ENCODE measurements at places on chromosomes 5 and 9.

GRCh38 chr5:36728697-36729543 is 122.5 kb downstream of the SLC1A3 start:
- peak; percentile 86 for DNase-seq

DNA sequence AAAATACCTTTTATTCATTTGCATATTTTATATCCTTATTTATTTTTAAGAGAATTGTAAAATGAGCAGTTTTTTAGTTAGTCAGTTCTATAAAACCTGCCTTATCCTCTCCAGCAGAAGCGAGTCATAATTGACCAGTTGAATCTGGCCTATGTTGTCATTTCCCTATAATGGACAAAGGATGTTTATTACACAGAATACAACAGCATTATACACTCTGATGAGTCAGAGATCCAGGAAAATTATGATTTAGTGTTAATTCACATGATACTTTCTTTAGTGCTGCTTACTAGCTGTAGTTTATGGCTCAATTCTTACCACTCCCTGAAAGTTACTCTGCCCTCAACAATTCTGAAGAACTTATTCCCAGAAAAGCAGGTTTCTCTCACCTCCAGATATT is 26.8 kb upstream of the LURAP1L start:
- no peak for DNase-seq

GRCh38 chr9:15079989-15080388 is 169.8 kb upstream of the FREM1 start:
- DNase-seq, result no peak

- DNase-seq, result peak; percentile 87
Measured at GRCh38 chr5:147160902-147161700, 73.7 kb upstream of the STK32A start.

- no peak for DNase-seq
Measured at GRCh38 chr5:160679567-160680309, 172.3 kb downstream of the ATP10B start.

DNA sequence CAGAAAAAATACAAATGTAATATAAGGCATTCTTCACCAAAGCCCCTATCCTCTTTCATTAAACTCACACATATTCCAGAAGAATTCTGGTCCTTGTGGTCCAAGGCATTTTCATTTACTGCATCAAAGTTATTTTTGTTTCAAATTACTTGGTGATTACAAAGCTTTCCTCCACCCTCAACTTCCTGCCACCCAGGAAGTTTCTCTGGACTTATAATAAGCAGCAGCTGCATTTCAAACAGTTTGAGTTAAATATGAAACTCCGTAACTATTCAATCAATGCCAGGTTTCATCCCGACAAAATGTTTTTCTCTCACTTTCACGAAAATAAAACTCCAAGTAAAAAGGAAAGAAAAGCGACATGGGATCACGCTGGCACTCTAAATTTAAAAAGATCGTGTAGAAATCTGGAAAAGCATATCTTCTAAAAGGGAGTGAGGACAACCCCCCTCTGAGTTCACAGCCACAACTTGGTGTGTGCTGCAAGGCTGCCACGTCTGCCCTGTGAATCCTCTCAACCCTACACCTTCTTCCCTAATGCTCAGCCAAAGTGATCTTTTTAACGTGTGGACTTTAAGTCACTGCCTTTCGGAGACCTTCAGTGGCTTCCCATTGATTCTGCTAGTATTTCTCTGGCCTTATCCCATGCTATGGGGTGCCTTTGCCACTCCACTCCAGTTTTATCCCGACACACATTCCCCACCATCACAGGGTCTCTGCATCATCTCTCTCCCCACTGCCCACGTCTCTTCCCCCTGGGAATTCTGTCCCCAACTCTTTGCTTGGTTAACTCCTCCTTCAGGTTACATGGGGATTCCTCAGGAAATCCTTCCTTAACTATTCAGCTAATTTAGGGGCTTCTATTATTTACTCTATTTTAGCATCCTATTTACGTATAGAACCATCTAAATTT is 91.1 kb upstream of the CER1 start:
- DNase-seq, result no peak

GRCh38 chr9:34980181-34980761 is 9.3 kb upstream of the DNAJB5 start:
- no peak for DNase-seq

DNA sequence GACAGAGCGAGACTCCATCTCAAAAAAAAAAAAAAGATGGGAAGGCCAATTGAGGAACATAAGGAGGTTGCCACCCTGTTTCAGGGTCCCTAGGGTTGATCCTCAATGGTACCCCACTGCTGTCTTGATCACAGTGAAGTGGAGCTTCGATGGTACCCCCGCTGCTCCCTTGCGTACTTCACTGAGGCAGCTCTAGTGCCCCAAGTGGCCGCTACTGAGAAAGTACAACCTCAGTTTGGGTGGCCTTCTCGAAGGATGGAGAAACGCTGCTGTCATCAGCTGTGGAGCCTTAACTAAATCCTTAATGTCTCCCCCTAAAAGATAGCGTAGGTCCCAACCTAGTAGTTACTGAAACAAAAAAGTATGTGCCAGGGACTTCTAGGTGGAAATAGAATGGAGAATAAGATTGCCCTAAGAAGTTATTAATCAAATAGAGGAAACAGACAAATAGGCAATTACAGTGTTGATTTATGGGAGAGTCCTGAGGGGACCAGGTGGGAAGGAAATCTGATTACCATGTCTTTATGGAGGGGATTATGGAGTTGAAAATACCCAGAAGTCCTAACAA is 6.3 kb downstream of the TESK1 start:
- DNase-seq, result peak; percentile 49

DNA sequence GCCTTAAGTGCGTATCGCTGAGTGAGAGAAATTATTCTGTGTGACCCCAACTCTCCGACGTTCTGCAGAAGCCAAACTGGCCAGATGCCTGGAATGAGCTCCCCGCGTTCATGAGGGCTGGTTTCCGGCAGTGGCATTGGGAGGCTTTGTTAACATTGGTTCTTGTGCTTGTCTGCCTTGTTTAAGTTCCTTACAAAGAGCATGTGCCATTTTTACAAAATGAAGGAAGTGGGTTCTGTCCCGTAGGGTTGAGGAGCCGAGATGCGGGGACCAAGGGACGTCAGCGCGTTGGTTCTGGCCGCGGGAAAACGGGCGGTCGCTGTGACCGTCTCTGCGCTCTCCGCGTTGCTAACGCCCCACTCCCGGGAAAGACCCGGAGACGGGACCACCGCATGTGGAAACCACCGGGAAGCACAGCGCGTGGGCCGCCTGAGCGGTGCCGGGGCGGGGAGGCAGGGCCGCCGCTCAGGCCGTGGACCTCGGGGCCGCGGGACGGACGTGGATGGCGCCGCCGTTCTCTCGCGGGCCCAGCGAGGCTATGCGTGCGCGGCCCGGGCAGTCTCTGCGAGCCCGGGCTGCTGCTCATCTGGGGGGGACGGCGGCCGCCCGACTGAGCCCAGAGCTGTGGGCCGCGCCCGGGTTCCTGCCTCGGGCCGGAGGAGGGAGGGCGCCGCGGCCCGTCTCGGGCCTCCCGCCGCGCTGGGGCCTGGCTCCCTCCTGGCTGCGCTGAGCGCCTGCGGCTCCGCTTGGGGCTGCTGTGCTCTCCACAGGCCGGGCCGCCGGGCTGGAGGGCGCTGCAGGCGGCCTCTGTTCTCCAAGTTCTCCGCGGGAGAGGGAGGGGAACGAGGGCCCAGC is 13.4 kb downstream of the RABL6 start:
- peak; percentile 39 for DNase-seq

- peak; percentile 70 for DNase-seq
Measured at GRCh38 chr9:25939126-25939525, 260.9 kb upstream of the TUSC1 start.

DNA sequence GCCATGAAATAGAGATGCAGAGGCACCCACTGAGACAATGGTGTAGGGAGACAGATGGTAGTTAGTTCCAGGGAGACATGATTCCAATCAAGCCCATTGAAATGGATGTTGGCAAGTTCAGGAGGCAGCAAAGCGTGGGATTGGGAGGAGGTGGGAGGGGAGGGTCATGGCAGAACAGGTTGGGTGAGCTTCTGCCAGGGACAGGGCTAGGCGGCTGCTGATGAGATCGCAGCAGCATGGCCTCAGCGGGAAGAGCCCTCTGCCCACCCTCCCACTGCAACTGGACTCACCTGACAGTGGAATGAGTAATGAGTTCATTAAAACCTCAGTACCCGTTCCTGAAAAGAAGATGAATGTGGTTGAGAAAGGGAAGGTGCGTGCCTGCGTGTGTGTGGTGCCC is 418.2 kb downstream of the CDK5RAP2 start:
- no peak for DNase-seq

DNA sequence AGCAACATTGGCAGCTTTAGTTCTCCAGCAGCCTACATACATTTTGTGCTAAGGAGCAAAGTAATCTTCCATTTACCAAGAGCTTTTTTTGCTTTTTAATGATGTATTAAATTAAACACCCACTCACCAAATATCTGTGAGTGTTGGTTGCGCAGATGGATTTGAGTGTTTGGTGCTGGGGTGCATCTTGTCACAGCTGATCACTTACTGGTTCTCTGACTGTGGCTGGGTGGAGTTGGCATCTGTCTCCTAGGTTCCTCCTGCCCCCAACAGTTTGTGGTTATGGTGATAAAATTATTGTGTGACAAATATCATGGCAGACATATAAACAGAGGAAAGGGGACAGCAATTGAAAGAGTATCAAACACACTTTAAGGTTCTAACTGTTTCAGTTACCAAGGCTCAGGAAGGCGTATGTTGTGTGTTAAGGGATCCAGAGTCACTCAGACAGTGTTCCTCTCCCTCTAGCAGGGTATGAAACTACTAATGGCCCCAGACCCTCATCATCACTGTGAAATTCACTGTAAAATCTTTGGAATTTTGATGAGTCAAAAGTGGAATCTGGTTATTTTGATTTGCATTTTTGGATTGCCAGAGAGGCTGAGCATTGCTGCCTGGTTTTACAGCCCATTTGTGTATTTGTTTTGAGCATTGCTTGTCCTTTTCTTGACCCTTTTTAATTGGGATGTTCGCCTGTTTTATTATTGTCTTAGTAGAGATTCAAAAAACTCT is 81.7 kb downstream of the PDE8B start:
- DNase-seq, result no peak

GRCh38 chr9:22067196-22067595 is 58.1 kb upstream of the CDKN2B start:
- DNase-seq, result no peak

GRCh38 chr5:171574376-171574775 is 154.9 kb downstream of the FGF18 start:
- peak; percentile 97 for DNase-seq

DNA sequence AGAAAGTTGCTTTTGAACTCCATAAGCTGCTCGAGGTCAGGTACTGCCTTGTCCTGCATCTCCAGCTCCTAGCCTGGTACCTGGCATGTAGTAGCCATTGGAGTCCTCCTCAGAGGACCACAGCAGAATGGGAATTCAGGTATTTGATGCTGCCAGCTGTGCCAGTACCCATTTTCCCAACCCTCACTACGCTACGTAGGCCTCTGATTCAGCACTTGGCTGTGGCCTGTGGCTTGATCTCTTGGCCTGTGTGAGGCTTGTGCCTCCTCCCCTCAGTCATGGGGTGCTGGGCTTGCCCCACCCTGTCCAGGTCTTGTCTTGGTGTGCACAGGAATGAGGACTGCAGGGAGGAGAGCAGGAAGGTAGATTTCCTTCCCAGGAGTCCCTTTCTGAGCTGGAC is 11.8 kb downstream of the OTULIN start:
- no peak for DNase-seq

DNA sequence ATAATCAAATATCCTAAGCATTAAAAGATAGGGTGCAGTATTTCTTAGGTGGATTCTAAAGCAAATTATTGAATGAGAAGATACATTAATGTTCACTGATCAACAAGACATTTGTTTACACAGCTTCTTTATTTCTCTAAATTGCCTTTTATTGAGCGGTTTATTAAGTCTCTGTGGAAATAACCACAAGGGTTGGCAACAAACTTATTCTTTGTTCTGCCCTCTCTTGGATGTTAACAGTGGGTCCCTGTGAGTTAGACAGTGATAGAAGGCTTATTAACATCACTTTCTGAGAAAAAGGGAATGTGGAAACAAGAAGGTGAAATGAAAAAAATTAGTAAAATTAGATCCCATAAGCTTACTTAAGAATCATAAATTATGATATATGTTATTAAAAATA is 82.7 kb upstream of the C6 start:
- DNase-seq, result no peak

DNA sequence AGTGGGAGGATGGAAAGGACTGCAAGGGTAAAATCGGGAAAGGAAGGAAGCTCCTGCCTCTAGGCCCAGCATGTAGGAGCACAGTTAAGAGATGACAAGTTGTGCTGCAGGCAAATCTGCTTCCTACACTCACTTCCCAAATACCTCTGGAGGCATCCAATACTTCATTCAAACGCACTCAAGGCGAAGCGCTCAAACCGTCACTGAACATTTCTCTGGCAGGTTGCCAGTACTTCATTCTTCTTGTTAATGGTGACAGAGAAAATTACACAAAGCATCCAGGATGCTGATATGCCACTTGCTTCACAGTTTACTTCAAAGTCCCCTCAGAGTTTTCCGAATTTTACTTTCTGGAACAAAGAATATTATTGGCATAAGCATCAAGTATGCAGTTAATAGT is 59.8 kb downstream of the NREP start:
- DNase-seq, result peak; percentile 62

- DNase-seq, result peak; percentile 64
Measured at GRCh38 chr9:121779381-121780117, 128.1 kb downstream of the DAB2IP start.

- DNase-seq, result no peak
Measured at GRCh38 chr5:162091336-162091735, 23.8 kb downstream of the GABRG2 start.

- no peak for DNase-seq
Measured at GRCh38 chr5:14869668-14870164, 1.9 kb downstream of the ANKH start.

DNA sequence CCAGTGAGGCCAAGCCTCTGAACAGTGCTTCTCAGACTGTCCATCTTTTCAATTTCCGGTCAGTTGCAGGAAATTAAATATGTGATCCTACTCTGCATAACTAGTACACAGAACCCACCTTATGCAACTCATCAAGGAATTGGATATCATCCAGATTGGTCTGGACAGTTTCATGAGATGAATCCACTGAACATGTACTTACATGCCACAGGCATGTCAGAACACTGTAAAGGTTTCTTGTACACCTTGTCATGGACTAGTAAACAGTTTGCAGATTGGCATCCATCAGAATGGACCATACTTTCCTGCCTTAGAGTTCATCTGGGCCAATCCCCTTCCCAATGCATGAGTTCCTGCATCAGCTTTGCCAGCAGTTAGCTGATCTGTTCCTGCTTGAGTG is 30.4 kb downstream of the GARNL3 start:
- no peak for DNase-seq

GRCh38 chr5:114185274-114185673 is 176.6 kb upstream of the KCNN2 start:
- peak; percentile 61 for DNase-seq

DNA sequence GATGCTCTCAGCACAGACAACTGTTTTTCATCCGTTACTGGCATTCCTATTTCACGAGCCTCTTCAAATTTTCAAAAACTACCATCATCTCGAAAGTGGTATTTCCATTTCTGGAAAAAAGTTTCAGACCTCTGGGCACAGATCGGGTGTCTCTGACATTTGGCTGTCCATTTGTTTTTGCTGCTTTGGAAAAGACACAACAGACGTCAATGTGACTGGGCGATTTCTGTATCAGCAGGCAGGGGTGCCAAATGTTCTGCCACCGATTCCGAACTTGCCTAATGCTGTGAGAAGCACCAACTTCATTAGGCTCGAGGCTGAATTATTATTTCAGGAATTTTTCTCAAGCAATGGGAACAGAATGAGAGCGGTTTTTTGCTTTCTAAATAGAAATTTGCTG is 105.6 kb downstream of the ARSB start:
- peak; percentile 76 for DNase-seq

GRCh38 chr5:178683783-178684182 is 46.7 kb downstream of the ZNF354A start:
- DNase-seq, result no peak
